ENCODE measurements at places on chromosomes 2 and 18.

DNA sequence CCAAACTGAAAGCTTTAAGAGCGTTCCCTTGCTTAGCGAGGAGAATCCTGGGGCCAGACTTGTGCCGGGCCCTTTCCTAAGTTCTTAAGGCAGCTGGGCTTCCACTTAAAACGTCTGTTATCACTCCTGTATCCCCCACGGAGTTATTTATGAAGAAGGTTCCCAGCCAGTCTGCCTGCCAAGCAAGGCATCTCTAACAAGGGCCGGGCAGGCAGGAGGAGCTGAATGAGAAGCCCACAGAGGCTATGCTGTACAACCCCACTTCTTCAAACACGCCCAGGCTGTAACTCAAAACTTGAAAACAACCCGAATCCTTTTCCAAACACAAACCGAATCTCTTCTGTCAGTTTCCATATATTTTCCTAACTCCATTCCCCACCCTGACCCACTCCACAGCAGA, 39.0 kb upstream of the ZFP36L2 start:
- no peak for ATAC-seq

DNA sequence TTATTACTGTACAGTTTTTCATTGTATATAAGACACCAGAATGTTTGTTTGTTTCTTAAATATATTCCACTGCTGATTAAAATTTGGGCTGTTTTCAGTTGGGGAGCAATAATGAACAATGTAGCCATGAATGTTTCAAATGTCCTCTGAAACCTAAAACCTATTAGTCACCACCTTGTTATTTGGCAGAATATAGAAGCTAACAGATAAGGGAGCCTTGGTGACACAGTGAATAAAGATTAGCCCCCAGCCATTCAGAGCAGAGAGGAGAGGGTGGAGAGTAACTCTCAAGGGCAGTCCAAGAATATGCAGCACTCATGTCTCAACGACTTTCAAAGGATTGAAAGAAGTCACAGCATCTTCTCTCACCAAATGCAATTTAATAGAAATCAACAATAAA, 43.1 kb upstream of the ATP8B1 start:
- peak; percentile 90 for ATAC-seq

GRCh38 chr2:162074928-162075688, 1.1 kb upstream of the DPP4 start:
- ATAC-seq: peak; percentile 10

DNA sequence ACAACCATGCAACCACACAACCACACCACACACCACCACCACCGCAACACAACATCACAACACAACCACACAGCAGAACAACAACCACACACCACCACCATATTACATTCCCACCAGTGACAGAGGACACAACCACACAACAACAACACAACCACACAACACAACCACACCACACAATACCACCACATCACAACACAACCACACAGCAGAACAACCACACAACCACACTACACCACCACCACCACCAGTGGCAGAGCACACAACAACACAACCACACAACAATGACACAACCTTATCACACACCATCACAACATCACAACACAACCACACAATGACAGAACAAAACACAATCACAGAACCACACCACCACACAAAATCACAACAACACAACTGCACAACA, 313.0 kb upstream of the MYT1L start:
- no peak for ATAC-seq

GRCh38 chr2:102045697-102046096, 53.9 kb downstream of the IL1R2 start:
- ATAC-seq: no peak

GRCh38 chr2:153059338-153060052, 341.1 kb downstream of the ARL6IP6 start:
- no peak for ATAC-seq

DNA sequence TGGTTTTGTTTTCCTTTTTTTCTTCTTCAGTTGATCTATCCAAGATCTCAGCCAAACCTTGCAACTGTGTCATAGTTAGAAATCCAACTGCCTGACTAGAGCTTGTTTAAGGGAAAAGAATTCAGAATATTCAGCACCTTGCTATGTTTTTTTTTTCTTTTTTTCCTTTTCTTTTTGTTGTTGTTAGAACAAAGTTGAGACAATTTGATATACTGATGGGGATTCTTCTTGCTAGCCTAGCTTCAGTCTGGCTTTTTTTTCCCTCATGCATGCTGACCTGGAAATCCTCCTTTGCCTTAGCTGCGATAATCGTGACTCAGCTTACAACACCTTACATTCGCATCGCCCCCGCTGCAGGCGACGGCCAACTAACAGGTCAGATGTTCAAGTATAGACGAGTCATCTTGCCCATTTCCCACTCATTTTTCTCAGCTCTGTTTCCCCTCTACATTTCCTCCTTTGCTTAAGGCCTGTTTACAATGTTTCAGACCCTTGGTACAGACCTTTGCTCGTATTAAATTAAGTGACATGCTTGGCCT, 487.2 kb upstream of the RAB12 start:
- ATAC-seq: no peak

- no peak for ATAC-seq
Measured at GRCh38 chr2:223768179-223768578, 69.2 kb downstream of the AP1S3 start.

GRCh38 chr2:237324405-237324831, 89.5 kb downstream of the COL6A3 start:
- ATAC-seq: no peak

DNA sequence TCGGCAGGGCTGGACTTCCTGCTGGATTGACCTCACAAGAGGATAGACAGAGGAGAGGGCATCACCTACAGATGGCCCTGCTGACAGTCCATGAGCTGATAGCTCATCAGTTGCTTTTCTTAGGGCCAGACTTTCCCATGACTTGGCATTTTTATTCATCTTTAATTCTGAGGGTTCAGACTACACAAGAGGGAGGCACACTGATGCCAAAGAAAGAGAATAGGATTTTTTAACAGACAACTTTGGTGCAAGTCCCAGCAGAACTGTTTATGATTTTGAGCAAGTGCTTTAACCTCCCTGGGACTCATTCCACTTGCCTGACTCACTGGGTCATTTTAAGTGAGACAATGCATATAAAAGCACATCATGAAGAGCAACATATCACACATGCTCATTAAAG, 299.2 kb downstream of the INSIG2 start:
- no peak for ATAC-seq

- ATAC-seq: no peak
Measured at GRCh38 chr2:233208382-233209116, 42.9 kb upstream of the ATG16L1 start.

DNA sequence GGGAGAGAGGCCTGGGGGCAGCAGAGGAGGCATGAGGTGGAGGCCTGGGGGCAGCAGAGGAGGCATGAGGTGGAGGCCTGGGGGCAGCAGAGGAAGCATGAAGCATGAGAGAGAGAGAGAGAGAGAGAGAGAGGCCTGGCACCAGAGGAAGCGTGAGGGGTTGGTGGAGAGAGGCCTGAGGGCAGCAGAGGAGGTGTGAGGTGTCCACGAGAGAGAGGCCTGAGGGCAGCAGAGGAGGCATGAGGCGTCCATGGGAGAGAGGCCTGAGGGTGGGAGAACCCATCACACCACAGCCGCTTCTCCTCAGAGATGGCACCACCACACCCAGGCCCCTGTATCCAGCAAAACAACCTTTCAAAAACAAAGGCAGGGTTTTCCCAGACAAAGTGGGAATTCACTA, 55.7 kb upstream of the KCNG2 start:
- ATAC-seq: no peak

DNA sequence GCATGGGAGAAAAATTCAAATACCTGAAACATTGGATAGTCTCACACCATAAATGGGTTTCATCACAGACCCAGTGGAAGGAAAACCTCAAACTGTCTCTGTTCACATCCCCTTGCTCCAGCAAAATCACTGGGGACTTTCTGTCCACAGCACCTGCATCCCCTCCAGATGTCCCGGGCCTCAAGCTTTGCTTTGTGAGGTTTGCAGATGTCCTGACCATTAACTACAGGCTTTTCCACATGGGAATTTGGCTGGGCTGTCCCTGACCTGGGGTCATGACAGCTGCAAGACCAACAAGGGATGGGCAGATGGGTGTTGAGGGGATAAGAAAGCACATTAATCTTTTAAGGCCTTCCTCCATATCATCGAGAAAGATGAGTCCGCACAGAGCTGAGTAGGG, 427.9 kb downstream of the TXNL1 start:
- ATAC-seq: no peak

DNA sequence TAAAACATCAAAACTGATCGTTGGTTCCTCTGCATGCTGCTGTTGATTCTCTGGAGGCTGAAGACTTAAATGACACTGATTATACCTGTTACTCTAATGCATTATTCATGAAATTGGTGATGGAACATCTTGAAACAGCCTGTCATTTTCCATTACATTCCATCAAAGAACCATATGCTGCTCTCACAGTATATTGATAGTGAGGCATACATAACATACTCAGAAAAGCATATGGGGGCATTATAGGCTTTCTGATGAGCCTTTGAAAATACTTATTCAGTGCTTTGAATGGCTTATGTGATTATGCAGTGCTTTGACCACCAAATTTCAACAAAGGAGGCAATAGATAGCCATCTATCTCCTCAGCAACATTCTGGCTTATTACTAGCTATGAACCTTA, 392.1 kb downstream of the CDH19 start:
- no peak for ATAC-seq

- ATAC-seq: peak; percentile 86
Measured at GRCh38 chr2:180385601-180386201, 378.6 kb upstream of the CWC22 start.

DNA sequence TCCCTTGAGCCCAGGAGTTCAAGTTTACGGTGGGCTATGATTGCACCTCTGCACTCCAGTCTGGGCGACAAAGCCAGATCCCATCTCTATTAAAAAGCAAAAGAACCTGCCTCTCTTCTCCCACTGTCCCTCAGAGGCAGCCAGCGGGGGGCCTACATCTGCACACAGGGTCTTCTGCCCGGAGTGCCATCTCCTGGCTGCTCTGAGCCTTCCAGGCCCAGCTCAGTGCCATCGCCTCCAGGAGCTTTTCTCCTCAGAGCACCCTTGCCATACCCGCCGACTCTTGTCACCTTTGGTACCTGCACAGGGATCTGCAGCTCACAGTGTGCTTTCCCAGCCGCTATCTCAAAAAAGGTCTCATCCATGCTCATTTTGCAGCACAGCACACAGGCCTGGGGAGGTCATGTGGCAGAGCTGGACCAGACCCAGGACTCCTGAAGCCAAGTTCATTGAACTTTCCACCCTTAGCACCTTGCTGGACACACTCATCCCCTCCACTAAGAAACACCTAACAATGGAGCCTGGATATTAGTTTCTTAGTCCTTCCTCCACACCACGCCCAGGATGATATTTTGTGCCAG, 186.3 kb downstream of the HAUS1 start:
- no peak for ATAC-seq

- no peak for ATAC-seq
Measured at GRCh38 chr2:38301969-38302702, 74.9 kb downstream of the ATL2 start.

Measured in SK-N-SH treated with all-trans-retinoic acid at 6 μM for 48 hours (cell line).